AG04450 (cell line): ENCODE measurements at places on chromosomes 11 and 22.

GRCh38 chr11:70813651-70814050 is 415.3 kb downstream of the CTTN start:
- DNase-seq, result no peak

DNA sequence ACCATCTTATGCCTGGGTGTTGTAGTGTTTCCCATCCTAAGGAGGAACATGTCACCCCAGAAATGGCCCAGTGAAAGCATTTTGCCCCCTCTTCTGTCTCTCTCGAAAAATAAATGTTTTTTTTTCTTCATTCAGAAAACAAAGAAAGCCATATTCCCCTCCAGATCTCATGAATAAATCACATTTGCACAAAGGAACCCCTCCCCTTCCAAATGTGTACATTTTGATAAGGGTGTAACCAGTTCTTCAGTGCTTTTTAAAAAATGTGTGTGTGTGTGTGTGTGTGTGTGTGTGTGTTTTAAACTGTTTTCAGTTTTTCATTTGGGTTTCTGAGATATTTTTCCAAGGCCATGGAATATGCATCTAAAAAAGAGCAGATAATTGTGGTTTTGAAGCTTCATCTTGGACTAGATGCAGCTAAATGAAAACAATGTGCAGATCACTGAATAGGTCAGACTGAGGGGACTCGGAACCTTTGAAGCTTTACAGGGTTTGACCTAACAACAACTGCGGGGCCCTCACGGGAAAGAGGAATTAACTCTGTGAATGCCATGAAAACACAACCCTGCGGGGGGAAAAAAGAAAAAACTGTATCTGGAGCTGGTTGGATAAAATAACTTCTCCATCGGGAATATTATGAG is 76.4 kb downstream of the YAP1 start:
- DNase-seq, result no peak

DNA sequence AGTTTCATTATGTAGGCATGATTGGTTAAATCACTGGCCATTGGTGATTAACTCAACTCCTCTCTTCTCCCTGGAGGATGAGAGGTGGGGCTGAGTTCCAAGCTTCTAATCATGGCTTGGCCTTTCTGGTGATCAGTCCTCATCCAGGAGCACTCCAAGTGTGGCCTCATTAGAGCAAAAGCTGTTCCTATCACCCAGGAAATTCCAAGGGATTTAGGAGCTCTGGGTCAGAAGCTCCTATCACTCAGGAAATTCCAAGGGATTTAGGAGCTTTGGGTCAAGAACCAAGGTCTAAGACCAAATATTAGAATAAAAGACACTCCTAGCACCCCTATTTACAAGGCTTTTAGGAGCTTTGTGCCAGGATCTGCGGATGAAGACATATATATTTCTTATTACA is 168.0 kb upstream of the BDNF start:
- DNase-seq, result no peak

DNA sequence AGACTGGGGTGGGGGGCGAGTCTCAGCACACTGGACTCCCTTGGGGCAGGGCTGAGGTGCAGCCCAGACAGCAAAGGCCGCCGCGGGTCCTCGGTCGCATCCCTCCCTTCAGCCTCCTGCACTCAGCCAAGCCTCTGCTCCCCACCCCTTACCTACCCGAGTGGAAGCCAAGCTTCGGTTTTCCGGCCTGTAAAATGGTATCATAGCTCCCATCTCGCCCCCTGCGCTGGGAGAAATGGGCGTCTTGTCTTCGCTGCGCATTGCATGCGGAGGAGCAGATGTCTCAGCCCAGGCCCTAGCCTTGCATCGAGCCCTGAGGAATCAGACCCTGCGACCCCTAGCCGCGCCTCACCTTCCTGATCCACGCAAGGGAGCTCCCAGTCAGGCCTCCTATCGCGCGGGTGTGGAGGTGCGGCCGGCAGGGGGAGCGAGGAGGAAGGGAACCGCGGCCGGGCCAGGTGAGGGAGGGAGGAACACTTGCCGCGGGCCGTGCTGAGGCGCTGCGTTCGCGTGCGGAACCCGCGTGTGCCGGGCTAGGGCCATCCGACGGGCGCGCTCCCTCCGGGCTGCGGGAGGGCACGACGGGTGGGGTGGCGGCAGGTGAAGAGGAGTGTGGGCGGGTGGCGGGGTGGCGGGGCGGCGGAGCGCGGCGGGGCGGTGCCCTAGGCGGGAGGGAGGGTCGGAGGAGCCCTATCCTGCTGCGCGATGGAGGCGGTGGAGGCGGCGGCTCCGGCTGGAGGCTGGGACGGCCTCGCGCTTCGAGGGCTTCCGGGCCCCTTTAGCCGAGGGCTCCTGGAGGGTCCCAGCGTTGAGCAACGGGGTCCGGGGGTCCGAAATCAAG is 4.1 kb upstream of the TBX1 start:
- DNase-seq, result no peak

DNA sequence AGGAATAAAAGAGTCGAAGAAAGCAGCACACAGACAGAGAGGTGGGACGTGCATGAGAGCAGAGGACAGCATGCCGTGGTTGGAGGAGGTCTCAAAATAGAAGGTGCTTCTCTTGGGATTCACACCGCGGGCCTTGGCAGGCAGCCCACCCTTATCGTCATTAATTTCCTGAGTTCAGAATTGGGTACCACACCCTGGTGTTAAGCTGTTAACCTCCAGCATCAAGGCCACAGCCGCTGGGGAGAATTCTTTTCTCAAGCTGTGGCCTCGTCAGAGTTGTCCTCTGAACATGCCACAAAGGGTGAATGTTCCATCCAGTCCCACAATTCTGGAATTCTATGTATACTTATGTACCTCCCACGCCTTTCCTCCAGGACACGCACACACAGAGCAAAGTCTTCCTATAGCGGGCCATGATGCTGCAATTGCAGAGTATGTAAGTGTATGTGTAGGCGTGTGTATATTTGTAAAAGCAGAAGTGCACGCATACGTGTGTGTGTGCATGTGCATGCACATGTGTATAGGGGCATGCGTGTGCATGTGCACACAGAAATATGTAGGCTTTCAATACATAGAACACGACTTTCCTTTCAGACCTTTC is 39.0 kb downstream of the ADAMTS8 start:
- DNase-seq, result no peak

- no peak for DNase-seq
These were observed 544.2 kb upstream of the CCDC179 start for GRCh38 chr11:23404225-23405160.

DNA sequence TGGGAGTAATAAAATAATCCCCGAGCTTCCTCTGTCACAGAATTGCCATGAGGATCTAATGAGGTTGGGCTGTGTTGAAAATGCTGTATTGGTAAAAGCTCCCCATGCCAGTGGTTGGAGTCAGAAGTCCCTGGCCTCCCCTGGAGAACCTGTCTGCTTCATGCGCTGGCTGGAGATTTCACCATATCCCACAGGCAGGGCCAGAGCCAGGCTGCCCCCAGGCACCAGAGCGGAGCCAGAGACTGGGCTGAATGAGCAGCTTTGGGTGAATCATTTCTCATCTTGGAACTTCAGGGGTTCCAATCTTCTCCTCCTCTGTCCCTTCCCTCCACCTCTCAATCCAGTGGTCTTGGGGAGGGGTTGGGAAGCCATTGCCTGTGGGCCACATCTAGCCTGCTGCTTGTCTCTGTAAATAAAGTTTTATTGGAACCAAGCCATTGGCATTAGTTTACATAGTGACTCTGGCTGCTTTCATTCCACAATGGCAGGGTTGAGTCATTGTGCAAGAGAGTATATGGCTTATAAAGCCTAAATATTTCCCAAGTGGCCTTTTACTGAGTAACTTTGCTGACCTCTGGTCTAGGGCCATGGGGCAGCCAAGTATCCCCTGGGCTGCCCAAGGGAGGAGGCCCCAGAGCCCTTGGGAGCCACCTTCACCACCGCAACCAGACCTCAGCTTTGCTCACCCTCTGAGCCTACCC is 35.2 kb downstream of the LRRC10B start:
- no peak for DNase-seq

DNA sequence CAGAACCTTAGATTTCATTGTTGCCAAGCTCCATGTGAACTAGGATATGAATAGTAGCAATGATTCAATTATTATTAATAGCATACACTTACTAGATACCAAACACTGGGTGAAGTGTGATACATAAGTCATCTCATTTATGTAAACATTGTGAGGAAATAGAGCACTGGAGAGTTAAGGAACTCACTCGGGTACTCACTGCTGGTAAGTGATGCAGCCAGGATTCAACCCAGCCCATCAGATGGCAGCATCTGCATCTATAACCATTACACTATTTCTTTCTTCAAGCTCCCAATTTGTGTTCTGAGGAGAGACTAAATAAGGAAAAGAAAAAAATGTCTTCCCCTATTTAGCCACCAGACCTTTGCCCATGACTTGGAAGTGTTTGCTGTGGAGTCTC is 10.2 kb upstream of the ALG8 start:
- DNase-seq, result peak; percentile 47

DNA sequence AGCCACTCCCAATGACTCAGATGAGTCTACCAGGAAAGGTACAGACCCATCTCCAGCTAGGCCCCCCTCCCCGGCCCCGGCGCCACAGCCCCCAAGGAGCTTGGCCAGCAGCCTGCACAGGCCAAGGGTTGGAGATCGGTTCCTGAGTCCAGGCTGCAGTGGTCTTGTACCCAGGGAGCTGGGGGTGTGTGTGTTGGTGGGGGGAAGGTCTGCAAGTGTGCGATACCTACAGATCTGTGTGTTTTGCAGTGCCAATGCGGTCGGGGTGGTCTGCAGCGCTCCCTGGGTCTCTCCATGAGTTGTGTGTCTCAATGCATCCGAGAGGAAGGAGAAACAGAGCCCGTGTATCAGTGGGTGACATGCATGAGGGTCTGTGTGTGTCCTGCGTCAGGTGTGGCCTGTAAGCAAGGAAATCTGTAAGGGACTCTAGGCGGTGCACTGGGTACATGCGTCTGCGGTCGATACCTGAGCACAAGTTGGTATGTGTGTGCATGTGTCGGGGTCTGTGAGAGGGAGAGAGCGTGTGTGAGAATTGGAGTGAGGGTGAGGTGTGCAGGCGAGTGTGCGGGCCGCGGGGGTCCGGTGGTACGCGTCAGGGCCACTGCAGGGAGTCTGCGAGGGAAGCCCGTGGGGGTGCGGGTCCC is 645 bp downstream of the CDC42BPG start:
- no peak for DNase-seq

- DNase-seq, result no peak
These were observed 10.2 kb upstream of the CD82 start for GRCh38 chr11:44555031-44555800.

- no peak for DNase-seq
These were observed 30.9 kb downstream of the SLC36A4 start for GRCh38 chr11:93166862-93167261.

DNA sequence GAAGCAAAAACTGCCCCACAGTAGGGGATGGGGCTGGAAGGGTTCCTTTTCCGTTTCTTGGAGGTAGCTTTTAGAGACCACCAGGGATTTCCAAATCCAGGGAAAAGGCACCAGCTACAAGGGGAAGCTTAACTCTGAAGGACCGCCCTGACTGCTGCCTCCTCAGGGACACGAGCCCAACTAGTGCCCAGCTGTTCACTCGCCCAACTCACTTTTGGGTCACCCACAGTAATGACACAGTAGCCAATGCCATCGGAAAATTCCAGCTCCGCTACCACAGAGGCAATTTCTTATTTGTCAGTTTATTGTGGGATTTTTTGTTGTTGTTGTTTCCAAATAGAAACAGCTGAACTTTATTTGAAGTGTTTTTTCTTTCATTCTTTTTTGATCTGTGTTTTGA is 141.3 kb downstream of the ATXN10 start:
- no peak for DNase-seq

DNA sequence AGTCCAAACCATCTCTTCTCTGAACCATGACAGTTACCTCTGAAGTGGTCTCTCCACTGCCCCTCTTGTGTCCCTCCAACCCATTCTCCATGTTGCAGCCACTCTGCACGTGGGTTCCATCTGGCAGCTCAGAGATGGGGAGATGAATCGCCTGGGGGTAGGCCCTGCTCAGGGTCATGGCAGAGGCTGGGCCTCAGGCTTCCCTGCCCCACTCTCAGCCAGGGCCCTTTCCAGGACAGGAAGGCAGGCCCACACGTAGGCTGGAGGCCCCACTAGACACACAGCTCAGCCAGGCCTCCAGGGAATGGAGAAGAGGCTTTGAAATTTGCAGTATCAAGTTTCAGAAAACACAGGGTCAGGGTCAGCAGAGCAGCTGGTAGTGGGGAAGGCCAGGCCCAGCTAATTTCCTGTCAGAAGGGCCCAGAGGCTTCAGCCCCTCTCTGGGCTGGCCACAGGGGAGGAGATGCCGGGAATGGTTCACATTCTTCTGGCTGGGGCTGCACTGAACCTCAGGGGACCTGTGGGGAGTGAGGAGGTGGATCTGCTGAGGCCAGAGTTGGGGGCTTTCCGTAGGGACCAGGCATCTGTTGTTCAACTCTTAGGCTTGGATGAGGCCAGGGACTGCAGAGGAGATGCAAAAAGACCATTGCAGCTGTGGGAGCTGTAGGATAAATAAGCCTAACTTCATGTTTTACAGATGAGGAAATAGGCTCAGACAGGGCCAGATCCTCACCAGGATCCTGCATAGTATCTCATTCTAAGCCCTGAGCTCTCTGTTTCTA is 101.6 kb downstream of the SWAP70 start:
- peak; percentile 90 for DNase-seq

- DNase-seq, result no peak
These were observed 6.8 kb downstream of the TRPM5 start for GRCh38 chr11:2437516-2437915.

DNA sequence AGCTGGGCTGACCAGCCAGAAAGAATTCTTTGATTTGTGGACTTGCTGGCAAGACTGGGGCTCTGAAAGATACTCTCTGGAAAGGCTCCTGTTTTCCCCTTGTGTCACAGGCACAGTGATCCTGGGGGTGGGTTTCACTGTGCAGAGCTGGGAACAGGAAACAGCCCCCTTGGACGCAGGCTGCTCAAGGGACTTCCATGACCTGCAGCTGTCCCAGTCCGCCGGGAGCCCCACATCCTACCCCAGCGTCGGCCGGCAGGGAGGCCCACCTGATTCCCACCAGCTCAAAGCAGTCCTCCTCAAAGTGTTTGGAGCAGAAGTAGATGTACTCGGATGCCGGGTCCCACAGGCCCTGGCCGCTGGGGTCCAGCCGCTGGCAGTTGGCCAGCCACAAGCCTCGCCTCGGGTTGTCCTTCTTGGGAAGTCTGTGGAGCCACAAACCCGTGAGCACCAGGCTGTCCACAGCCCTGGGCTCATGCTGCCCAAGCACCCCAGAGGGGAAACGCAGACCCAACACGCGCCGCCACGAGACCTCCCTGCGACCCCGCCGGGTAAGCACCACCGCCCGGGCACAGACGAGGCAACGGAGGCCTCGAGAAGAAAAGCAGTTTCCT is 824 bp downstream of the THAP7 start:
- DNase-seq, result no peak

- DNase-seq, result no peak
These were observed 13.7 kb downstream of the PDHX start for GRCh38 chr11:34929794-34930763.
